H1 (cell line): ENCODE measurements at places on chromosomes 1 and 21.

DNA sequence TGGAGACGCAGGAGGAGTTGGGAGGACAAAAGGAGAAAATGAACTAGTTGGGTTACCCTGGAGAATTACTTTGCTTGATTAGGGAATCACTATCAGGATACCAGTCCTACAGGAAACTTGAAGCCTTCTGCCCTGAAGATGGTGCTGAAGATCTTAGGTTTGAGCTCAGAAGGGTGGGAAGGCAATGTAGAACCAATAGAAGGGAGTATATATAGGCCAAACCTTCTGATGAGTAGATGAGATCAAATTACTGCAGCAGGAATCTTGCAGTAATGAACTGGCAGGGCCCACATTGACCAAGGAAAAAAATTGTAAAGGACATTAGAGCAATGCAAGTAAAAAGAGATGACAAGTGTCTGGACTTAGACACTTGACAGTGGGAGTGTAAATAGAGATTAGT, 116.3 kb upstream of the CACYBP start:
- DNase-seq, result no peak

GRCh38 chr1:191970116-191970515, 188.1 kb upstream of the RGS18 start:
- no peak for DNase-seq

DNA sequence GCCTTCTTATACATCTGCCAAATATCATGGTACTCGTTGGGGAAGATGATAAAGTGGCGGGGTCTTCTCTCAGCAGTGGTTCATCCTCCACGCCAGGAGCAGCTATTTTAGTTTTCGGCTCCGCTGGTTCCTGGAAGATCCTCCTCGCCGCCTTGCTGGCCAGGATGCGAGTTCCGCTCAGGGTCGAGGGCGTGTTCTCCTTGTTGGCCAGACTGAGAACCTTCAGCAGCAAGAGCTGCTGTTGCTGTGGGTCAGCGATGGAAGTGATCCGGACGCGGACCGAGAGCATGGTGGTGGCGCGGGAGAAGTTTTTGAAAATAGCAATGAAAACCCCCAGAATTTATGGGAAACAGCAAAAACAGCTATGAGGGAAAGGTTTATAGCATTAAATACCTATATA, 11.4 kb upstream of the CFAP126 start:
- no peak for DNase-seq

GRCh38 chr1:53769780-53770179, 30.8 kb upstream of the GLIS1 start:
- DNase-seq, result no peak

- no peak for DNase-seq
These were observed 8.6 kb downstream of the MACO1 start for GRCh38 chr1:25439287-25439686.
